WTC11 (cell line): ENCODE measurements at places on chromosomes 6 and 20. TPM values are rescaled to one million over a fixed set of nuclear protein-coding genes. Genes with fewer than 3 reads are reported as not detected.
A peak's percentile ranks its signal among the peaks of the same experiment; 100 is the strongest.

Gene PTK7
- 151 to 165 TPM (median 160 TPM) in 3 replicates for total RNA-seq

Gene CAP2
- 7.2 to 10.9 TPM (median 10.6 TPM) in 3 replicates for total RNA-seq

Gene FOXF2
- total RNA-seq, result 0.07 to 0.11 TPM in 2 of 3 replicates, not detected in the other

Gene ZBTB9
- 19.4 to 21.2 TPM (median 20.8 TPM) in 3 replicates for total RNA-seq

Gene MYO6
- 32.6 to 40.5 TPM (median 40.5 TPM) in 3 replicates for total RNA-seq

Gene BANF2
- not detected in 3 replicates for total RNA-seq

Gene SYNGAP1
- 139 to 172 TPM (median 160 TPM) in 3 replicates for total RNA-seq

Gene SLC35F1
- total RNA-seq, result 9.2 to 11.0 TPM (median 9.4 TPM) in 3 replicates

Gene SLC17A9
- 26.2 to 41.7 TPM (median 30.8 TPM) in 3 replicates for total RNA-seq

Gene PNLDC1
- 0.16 to 0.39 TPM (median 0.34 TPM) in 3 replicates for total RNA-seq

Gene SLC24A3
- 4.7 to 5.7 TPM (median 5.3 TPM) in 3 replicates for total RNA-seq

DNA sequence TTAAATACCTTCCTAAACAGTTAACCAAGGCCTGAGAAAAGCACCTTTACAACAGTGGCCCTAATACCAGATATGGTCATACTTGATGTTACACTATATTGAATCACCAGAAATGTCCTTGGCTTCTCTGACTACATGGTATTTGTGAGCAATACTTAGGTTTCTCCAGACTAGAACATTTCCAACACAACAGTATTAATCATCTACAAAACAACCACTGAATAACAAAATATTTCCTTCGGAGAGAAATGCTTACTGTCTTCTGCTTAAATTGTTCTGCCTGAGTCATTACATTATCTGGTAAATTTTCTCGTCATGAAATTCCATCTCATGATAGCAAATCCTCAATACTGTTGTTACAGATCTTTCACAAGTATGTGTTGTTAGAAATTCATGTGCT, 252.9 kb upstream of the RUNX2 start:
- DNase-seq, result no peak

DNA sequence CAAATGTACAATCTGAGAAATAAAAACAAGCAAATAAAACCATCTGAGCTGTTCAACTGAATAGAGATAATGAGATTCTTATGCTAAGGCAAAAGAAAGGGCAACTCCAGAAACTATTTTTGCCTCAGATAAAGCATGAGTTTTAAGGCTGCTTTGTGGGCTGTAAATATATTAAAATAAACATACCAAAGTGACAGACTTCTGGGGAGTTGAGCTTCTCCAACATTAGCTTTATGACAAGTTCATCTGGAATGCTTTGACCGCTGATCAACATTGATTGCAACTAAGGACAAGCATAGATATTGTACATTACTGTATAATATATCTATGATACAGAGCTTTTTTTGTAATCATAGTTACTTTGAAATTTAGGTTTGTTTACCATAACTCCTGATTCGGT, 19.3 kb downstream of the AK9 start:
- DNase-seq, result no peak

- no peak for DNase-seq
Measured at GRCh38 chr20:8115436-8115835, 16.6 kb upstream of the PLCB1 start.

DNA sequence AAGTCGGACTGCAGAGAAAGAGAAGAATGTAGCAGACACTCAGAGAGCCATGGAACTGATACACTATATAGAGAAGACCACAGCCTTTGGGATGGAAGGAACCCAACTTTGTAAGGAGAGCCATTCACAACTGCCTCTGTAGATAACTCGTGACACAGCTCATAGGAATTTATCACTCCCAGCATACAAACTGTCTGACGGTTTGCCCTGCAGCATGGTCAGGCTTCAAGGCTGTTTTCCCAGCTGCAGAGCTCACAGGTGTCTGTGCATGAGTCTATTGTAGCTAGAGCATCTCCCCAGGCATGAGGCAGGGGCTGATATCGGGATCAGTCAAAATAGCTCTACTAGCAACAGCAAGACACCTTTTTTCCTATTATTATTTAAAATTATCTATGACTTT, 130.5 kb upstream of the DTNBP1 start:
- no peak for DNase-seq

DNA sequence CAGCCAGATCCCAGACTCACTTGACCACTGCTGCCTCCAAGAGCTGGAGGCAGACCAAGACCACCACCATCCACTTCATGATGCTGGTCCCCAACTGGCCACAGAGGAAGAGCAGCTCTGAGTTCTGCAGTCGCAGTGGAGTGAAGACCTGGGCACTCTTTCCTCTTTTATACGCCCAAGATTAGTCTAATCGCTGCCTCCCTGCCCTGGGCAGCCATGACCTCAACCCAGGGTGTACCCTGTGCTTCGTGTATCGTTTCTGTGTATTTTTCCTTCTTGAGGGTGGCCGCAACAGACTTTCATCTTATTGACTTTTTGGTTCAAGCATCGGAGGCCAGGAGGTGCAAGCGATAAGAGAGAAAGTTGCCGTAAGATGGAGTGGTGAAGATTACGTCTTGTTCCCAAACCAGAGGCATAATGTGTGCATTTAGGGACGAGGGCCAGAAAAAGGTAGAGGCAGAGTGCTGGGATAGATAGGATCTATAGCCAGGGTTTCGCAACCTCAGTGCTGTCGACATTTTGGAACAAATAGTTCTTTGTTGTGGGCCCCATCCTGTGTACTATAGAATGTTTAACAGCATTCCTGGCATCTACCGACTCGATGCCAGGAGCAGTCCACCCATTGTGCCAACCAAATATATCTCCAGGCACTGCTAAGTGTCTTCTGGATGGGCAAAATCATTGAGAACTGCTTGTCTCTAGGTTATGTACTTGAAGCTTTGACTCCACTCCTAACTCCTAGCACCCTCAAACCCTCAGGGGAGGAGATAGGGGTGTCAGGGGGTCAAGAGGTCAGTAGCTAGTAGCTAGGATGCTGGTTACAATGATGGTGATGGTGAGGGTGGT, at the start of gene PGC:
TSS of gene PGC (minus strand) at position 142 of the 846 bp plus-strand sequence. CDS start at position 79, 63 bp downstream.
- DNase-seq, result no peak

- DNase-seq, result no peak
Measured at GRCh38 chr6:170450916-170451761, 102.0 kb downstream of the PSMB1 start.

DNA sequence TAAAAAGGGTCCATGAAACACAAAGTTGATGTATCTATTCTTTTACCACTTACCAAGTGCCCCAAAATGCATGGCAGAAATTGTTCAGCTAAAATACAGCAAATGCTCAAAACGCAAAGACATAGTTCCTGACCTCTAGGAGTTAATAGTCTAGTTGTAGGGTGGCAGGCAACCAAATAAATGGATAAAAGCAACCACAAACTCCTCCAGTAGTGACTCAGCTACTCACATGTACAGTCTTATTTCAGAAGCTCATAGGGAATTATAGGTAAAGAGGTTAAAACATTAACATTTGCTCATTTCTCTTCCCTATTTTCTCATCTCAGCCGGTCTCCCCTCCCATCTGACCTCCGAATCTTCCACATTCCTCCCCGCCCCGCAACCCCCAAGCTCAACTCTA, 143.9 kb upstream of the INSM1 start:
- DNase-seq, result no peak

DNA sequence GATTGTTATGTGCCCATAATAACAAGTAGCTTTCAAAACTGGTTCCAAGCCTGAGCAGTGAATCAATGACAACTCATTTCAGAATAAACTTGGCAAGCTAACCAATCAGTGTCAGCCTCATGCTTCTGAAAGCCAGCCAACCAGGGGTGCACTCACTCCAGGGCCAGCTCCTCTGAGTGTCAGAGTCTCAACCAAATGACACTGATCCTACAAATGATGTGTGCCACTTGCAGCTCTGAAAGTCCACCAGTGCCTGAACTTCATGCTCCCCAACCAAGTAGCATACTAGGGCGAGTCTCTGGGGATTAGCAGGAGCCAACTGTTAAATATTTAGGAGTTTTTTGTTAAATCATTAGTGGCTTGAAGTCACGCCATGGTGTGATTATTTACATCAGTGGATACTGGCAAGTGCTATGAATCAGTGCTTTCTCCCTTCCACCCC, 4.5 kb downstream of the IYD start:
- no peak for DNase-seq

- DNase-seq, result no peak
Measured at GRCh38 chr6:143368426-143368825, 82.1 kb downstream of the ADAT2 start.

GRCh38 chr6:12505486-12505885, 211.1 kb upstream of the PHACTR1 start:
- DNase-seq, result no peak

GRCh38 chr20:63701329-63702035, 5.0 kb downstream of the TNFRSF6B start:
- DNase-seq, result no peak

DNA sequence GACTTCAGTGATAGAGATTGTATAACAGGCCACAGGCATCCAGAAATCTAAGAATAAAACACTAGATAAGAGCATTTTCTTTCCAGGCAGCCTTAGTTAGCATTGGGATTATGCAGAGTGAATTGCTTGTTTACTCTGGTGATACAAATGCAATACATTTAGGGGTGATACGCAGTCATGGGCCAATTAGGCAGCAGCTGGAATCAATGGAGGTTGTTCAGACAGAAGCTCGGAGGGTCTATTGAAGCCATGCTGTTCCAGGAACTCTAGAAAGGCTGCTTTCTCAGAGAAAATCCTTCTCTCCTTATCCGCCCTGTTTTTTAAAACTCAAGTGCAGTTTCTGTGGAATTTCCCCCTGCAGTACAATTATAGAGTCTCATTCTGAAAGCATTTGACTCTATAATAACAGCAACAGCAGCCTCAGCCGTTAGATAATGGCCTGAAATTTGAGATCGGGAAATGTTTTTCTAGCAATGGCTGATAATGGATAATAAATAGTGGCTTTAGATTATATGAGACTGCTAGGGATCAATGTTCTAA, 364.3 kb upstream of the HS3ST5 start:
- no peak for DNase-seq

- no peak for DNase-seq
Measured at GRCh38 chr6:92777146-92777740, 642.1 kb downstream of the EPHA7 start.

DNA sequence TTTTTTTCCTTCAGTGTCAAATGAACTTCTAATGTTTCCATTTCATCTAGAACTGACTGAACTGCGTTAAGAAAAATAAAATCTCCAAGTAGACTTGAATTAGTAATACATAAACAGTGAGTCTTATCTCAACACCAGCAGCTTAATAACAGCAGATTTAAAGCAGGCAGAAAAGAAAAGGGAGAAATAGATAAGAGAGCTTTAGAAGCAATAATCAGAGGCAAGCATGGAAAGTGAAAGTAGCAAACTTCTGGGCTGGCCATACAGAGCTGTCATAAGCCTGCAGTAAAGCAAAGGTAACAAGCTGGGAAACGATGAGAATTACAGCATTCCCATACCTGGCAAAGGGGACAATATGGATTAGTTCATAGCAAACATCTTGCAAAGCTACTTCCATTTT, 16.9 kb upstream of the ANGPT4 start:
- no peak for DNase-seq

DNA sequence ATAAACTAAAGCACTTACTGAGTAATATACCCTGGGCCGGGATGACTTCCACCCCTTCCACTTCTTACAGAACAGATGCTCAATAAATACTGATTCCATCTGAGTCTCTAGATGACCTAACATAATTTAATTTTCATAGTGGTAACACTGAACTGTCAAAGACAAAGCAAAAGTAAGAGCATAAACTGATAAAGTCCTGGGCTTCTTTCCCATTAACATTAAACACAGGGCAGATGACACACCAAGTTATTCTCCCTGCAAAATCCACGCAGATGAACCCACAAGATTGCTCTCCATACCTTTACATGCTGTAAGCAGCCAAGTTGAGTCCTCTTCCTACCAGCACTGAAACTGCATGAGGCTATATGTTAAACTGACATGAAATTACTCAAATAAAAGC, 27.1 kb downstream of the AGPAT4 start:
- DNase-seq, result no peak

DNA sequence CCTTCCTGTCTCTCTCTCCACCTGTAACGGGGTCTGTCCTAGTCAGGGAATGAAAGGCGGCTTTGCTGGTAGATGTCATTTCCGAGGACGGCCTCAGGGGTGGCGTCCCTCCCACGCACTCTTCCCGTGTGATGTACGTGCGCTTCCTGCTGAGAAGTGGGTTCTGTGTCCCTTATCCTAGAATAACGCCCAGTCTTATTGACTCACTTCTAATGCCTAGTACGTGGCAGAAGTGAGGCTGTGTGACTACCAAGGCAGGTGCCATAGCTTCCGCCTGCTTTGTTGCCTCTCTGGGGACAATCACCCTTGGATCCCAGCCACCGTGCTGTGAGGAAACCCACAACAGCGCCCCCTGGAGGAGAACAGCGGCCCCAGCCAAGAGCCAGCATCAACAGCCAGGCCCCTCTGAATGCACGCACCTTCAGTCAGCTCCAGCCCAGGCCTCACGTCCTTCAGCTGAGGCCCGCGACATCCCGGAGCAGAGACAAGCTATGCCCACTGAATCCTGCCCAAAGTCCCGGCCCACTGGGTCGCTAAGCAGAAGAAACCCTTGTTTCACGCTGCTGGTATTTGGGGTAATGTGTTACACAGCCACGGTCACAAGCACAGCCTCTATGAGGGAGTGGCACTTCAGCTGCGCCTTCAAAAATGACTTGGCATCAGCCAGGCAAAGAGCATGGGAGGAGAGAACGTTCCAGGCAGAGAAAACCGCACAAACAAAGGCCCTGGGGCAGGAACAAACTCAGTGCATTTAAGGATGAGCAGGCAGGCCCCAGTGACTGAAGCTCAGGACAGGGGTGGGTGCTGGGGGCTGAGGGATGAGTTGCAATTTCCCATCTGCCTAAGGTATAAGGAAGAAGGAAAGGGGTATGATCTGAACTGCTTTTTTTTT, 224.2 kb downstream of the NFATC2 start:
- peak; percentile 92 for DNase-seq

GRCh38 chr6:80214436-80215022, 108.1 kb downstream of the BCKDHB start:
- DNase-seq, result no peak

GRCh38 chr6:50818673-50819072, at the start of gene TFAP2B:
TFAP2B (plus strand) TSS chr6:50818871; CDS start chr6:50818892, 21 bp downstream.
- no peak for DNase-seq

DNA sequence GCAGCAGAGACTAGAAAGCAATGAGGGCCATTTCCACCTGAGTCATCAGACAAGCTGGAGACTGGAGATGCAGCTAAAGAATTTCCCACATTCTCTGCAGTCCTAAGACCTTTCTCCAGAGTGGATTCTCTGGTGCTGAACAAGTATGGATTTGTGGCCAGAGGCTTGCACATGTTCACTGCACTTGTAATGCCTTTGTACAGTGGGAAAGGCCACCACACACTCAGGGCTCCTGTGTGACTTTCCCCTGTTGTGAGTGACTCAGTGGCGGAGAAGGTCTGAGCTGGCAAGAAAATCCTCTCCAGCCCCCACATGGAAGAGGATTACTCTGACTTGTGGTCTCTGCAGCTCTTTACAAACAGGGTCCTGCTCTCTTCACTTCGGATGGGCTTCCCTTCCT, 192.3 kb downstream of the C6orf118 start:
- DNase-seq, result no peak
